ENCODE measurements at places on chromosomes 2 and 18.

GRCh38 chr2:11411768-11412448 is 54.1 kb downstream of the E2F6 start:
- no peak for DNase-seq

GRCh38 chr18:57589161-57589560 is 2.7 kb upstream of the FECH start:
- DNase-seq = no peak

GRCh38 chr2:237798236-237799059 is at the start of gene RBM44:
Gene RBM44, plus strand, starts transcription at chr2:237798779. Its CDS starts 14,831 bp downstream, at chr2:237813610.
- DNase-seq = no peak

GRCh38 chr2:182090486-182090885 is 104.8 kb downstream of the PPP1R1C start:
- no peak for DNase-seq

DNA sequence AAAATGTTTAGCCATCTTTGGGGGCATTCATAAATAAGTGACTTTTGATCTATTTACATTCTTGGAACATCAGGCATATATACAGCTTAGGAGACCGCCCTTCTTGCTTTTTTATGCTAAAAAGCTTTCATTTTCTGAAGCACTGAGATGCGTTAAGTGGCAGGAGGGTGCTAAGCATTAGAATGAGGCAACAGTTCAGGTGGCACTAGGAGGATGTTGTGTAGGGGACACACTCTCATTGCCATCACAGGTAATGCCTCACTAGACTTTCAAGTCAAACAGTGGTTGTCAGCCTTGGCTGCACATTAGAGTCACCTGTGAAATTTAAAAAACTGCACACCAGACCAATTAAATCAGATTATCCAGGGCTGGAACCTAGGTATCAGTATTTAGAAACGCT is 39.1 kb downstream of the EHBP1 start:
- DNase-seq = no peak

GRCh38 chr2:82494739-82495138 is 1964.3 kb downstream of the SUCLG1 start:
- no peak for DNase-seq

GRCh38 chr2:27988718-27989117 is 98.2 kb downstream of the BABAM2 start:
- DNase-seq = no peak

- no peak for DNase-seq
These were observed 170.6 kb downstream of the FIGN start for GRCh38 chr2:163565192-163565591.

DNA sequence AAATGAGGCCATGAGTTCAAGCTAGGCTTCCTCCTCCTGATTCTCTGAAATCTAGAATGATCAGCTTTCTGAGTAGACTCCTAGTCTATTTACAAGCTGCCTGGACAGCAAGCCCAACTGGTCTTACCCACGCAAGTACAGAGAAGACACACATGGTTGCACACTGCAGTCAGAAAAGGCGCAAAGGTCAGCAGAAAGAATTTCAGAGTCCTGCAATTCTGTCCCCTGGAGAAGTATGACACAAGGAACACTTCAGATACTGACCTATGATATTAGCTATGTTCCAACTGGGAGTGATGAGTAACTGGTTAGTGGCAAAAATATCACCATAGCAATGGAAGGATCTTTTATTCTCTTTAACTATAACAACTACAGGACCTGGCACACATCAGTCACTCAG is 336.1 kb upstream of the PKDCC start:
- no peak for DNase-seq
